ENCODE measurements at places on chromosomes 5 and 9. TPM values are rescaled to one million over a fixed set of nuclear protein-coding genes. Genes with fewer than 3 reads are reported as not detected.

OR1J2 gene
- total RNA-seq = not detected

SLC34A3 gene
- not detected for total RNA-seq

CDH6 gene
- total RNA-seq = 2.7 TPM

DRD1 gene
- total RNA-seq = 0.13 TPM

PCSK5 gene
- 6.6 TPM for total RNA-seq

KIF4B gene
- 0.06 TPM for total RNA-seq

PAPPA gene
- 0.77 TPM for total RNA-seq

KIAA1958 gene
- total RNA-seq = 6.5 TPM

CDO1 gene
- total RNA-seq = 2.5 TPM
